ENCODE measurements at places on chromosomes 13 and 19.

DNA sequence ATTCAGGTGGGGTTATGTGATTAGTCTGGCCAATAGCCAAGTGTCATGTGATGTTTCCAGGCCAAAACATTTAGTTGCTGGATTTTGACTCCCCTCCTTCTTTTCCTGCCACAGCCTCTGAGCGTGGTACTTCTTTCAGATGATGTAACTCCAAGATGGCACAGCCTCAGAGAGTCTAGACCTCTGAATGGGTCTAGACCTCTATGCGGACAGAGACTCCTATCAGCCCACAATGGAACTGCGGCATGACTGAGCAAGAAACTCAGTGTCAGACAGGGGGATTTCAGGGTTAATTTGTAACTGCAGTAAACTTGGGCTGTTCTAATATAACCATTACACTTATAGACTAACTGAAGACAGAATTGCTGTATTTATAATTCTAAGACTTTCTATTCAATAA, 42.6 kb upstream of the ZDHHC20 start:
- DNase-seq: no peak

DNA sequence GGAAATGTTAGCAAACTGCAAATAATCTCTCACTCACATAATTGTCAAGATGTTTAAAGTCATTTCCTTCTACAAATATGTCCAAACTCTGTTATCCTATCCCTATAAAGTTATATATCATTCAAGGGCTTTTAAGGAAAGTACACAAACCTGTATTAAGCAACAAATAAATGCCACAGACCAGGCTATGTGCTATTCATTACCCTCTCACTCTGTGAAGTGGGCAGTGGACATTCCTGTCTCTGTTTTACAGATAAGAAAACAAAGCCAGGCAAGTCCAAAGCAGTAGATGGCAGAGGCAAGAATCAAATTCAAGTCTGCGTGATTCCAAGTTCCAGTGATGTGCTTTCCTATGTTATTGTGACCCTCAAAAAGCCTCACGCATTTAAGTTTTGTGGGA, 140.6 kb downstream of the LHFPL6 start:
- no peak for DNase-seq

GRCh38 chr13:32431361-32431760, 3.4 kb upstream of the N4BP2L1 start:
- DNase-seq: no peak

DNA sequence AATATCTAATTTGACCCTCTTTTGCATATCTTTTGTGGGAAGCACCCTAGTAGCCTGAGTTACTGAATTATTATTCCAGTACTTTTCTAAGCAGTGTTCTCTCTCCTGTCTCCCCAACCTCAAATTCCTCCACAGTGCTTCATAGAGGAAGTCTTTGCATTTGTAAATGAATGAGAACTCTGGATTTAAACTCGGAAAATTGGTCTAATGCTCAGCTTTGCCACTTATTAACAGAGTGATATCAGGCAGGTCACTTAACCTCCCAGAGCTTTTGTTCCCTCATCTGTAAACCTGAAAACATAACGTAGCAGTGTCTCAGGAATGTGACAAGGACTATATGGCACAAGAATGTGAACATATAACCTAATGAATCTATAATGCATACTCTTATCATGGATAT, 26.2 kb downstream of the FREM2 start:
- no peak for DNase-seq

DNA sequence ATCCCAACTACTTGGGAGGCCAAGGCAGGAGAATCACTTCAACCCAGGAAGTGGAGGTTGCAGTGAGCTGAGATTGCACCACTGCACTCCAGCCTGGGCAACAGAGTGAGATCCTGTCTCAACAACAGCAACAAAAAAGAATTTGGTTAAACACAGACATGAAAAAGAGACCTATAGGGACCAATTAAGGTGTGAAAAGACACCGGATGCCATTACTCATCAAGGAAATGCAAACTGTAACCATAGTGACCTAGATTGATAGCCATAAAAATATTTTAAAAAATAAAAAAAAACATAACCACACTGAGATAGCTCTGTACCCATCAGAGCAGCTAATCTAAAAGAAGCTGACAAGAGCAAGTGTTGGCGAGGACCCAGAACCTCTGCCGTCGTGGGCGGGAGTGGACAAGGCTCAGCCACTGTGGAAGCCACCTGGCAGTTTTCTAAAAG, 37.1 kb upstream of the ISYNA1 start:
- DNase-seq: no peak

GRCh38 chr19:872266-872951, 12.9 kb downstream of the CFD start:
- DNase-seq: no peak

GRCh38 chr19:6521718-6522646, 8.8 kb upstream of the TNFSF9 start:
- no peak for DNase-seq

DNA sequence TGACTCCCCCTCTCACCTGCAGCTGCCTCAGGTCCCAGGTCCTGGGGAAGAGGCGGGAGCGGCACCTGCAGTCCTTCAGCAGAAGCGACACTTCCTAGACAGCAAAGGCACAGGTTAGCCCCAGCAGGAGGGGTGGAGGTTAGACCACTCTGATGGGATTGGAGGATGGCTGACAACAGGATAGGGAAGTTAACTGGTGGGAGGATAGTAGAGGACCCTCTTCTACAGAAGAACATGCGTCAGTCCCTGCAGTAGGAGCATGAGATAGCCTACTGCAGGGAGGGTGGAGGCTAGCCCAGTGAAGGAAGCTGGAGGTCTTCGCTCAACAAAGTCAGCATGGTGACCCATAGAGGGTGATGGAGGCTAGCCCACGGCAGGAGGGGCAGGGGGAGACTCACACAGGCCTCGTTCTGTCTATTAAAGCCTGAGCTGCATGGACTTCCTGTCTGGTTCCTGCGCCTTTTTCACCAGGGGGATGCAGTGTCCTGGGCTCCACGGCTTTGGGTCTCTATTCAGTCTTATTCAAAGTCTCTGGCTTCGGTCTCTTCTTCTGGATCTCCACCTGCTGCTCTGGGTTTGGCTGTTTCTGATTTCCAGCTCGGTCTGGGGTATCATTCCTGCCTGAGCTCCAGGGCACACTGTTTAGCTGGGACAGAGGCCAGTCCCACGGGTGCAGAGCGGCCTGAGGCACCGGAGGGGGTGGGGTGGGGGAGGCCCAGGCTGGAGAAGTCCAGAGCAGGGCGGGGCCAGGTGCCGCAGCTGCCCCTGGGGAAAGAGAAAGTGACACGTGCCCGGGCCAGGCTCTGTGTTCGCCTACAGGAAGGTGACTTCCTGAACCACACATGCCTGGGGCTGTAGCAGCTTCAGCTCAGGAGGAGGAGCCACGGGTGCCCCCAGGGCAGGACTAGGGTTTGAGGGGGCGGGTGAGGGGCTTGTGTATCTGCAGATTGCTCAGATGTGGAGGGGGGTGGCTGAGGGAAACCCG, 7.3 kb downstream of the IFNL3 start:
- no peak for DNase-seq

GRCh38 chr13:98475522-98475921, 101.4 kb downstream of the STK24 start:
- DNase-seq: no peak

DNA sequence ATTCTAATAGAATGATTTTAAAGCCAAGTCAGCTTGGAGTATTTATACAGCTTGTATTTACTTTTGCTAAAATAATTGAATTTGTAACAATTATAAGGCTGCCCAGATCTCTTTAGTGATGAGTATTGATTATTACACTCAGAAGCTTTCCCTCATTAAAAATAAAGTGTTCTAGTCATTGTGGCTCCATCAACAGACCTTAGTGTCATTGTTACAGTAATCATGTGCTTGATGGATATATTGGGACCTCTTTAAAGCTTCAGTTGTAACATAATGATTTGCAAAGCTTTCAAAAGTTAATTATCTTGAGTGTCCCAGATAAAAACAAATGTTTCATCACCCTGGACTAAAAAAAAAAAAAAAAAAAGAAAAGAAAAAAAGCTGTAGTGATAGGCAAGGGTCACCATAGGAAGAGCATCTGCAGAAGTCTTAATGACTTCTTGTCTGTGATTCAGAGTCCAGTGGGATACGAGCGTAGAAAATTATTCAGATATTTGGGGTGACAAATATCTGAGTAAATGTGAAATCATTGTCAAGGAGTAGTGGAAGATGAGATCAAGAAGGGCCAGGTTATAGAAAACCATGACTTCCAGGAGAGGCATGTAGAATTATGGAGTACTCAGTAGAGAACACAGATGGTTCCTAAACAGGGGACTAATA, 369.6 kb downstream of the DCT start:
- DNase-seq: no peak

GRCh38 chr13:65275838-65276630, 1954.1 kb downstream of the PCDH9 start:
- no peak for DNase-seq

DNA sequence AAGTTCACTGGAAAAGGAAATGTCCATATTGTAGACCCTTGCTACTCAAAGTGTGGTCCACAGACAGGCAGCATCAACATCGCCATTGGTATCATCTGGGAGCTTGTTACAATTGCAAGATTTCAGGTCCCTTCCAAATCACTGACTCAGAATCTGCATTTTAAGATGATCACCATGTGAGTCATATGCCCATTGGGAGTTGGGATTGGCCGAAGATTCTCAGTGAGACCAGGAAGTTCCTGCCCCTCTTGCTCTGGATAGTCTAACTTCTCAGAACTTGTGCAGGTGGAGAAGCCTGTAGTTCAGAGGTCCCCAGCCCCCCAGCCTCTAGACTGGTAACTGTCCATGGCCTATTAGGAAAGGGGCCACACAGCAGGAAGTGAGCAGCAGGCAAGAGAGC, 48.9 kb upstream of the URAD start:
- no peak for DNase-seq

DNA sequence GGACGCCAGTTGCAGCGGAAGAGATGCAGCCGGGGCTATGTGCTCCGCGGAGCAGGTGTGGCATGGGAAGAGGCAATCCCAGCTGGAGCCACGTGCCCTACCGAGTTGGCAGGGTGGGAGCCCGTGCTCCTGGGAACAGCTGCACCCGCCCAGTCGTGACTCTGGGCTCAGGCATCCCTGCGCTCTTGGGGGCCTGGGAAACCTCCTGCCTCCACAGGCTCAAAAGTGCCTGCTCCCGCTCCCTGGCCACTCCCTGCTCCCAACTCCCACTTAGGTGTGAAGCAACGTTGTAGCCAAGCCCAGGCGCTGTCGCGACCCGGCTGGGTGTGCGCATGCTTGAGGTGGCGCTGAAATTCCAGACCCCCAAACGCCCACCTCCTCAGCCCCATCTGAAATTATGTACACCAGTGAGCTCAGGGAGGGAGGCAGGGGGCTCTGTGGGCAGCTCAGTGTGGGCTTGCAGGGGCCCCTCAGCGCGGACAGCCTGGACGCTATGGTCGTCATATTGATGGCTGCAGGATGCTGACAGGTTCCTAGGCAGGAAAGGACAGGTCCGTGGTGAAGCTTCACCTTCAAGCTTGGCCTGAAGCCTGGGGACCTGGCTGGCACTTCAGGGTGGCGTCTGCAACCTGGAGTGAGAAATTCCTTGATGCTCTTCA, 429.9 kb downstream of the SLITRK1 start:
- DNase-seq: no peak

- DNase-seq: no peak
Measured at GRCh38 chr13:95787356-95788099, 110.6 kb downstream of the DNAJC3 start.

- no peak for DNase-seq
Measured at GRCh38 chr13:46041419-46041839, 11.1 kb downstream of the ZC3H13 start.

GRCh38 chr19:29831041-29831548, 19.3 kb downstream of the CCNE1 start:
- DNase-seq: no peak

DNA sequence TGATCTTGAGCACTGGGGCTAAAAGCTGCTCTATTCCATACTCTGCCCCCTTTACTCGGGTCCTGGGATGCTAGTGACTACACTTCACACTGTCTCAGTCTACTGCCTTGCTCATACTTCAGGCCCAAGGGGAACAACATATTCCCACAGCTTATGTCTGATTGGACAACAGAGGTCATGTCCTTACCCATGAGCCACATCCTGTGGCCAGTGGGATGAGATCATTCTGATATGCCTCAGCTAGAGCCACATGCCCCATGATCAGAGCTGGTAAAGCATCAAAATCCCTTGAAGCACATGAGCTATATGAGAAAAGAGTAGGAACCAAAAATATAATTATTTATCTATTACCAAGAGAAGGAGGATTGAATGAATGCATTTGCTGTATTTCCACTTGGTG, 290.1 kb upstream of the TSHZ3 start:
- no peak for DNase-seq

DNA sequence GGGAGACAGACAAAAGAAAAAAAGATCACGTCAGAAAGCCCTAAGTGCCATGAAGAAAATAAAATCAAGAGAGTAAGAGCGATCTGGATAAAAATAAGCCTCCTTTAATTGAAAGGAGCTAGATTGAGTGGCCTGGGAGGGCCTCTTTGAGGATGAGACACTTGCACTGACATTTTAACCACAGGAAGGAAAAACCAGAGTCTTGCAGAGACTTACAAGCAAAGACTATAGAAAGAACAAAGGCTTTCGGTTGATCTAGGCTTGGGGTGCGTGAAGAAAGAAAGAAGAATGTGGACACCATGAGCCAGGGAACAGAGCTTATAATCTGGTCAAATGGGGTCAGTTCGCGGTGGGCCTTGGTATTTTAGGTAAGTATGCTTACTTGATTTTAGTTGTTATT, 342.7 kb downstream of the COG6 start:
- no peak for DNase-seq

DNA sequence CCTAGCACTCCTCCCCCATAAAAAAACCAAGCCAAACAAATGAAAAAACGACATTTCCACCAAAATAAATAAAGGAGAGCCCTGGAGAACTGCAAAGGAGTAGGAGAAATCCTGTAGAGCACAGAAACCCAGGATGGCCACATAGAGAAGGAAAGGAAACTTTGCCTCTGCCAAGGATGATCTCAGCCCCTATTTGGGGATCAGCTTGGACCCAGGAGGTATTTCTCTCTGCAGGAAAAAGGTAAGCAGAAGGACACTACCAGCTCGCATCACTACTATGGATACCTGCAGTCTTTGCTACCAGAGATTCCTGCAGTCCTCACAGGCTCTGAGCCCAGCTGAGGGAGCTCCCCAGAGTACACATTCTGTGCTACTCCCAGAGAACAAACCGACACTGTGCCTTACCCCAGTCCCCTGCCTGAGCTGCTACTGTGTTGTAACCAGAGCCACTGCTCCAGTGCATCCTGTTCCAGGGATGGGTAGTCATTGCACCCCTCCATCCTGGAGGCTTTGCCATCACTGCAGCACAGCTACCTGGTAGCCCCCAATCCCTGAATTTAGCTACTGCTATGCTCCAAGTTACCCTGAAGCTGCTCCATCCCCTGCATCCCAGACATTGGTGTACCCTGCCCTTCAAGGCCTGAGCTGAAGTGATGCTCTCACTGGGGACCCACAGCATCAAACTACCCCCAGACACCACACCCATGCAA, 41.7 kb downstream of the VWA8 start:
- no peak for DNase-seq

- DNase-seq: peak; percentile 46
Measured at GRCh38 chr13:29924482-29925350, 74.3 kb upstream of the UBL3 start.
